MG63 (cell line): ENCODE measurements at places on chromosomes 13 and 19. TPM values are rescaled to one million over a fixed set of nuclear protein-coding genes. Genes with fewer than 3 reads are reported as not detected.

The NLRP9 gene
- not detected in 2 replicates for total RNA-seq

The C1QTNF9B gene
- not detected in 2 replicates for total RNA-seq

The FAM98C gene
- 12.7 and 15.3 TPM in 2 replicates for total RNA-seq

The ARHGAP33 gene
- total RNA-seq, result 0.42 and 1.6 TPM in 2 replicates

The KLC3 gene
- not detected in 2 replicates for total RNA-seq

The CGB3 gene
- not detected in 2 replicates for total RNA-seq

The KIR2DL4 gene
- total RNA-seq, result not detected in 2 replicates

DNA sequence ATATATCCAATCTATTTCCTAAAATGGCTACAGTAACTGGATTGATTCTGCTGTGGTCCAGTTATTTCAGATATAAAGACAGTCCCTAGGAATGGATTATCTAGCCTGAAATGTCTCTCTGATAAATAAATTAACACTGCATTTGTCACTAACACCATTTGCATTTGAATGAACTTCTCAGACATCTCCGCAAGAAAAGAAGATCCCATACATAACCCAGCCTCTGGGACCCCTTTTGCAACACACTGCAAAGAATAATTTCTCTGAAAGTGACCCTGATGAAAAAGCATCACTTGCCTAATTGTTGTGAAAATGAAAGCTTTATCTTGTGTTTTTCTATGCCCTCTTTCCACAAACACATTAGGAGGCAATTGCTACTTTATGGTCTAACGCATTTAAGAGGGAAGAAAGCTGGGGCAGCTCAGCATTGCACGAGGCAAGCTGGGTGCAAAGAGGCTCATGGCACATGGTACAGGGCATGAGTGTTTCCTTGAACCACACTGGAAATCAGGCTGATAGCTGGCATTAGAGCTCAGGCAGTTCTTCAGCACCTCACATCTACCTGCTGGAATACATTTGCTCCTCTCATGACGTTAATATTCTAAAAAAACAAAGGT, 379.9 kb downstream of the IRS2 start:
- no peak for DNase-seq

- no peak for DNase-seq
Observed at GRCh38 chr19:49927526-49928264, 1.3 kb upstream of the ATF5 start.

DNA sequence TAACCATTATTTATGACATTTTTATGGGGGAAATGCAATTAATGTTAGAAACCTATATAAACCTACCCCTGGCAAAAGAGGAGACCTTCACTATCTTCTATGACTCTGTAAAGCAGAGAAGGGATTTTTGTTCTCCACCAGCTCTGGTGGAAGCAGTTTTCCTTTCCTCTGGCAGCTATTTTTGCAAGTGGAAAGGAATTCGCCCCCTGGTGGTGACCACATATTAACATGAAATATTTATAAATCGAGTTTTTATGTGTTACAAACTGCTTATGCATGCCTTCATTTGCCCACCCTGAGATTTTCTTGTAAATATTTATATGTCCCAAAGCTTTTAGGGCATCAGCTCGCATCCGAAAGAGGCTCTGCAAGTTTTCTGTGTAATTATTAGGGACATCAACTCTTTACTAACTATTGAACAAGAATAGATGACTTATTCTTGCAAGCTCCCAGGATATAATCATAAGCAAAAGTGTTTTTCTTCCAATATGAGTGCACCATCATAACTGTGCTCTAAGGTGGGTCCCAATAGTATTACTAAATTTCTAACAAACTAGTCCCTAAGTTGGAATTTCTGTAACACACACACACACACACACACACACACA, 62.4 kb downstream of the SERTM1 start:
- peak; percentile 17 for DNase-seq

DNA sequence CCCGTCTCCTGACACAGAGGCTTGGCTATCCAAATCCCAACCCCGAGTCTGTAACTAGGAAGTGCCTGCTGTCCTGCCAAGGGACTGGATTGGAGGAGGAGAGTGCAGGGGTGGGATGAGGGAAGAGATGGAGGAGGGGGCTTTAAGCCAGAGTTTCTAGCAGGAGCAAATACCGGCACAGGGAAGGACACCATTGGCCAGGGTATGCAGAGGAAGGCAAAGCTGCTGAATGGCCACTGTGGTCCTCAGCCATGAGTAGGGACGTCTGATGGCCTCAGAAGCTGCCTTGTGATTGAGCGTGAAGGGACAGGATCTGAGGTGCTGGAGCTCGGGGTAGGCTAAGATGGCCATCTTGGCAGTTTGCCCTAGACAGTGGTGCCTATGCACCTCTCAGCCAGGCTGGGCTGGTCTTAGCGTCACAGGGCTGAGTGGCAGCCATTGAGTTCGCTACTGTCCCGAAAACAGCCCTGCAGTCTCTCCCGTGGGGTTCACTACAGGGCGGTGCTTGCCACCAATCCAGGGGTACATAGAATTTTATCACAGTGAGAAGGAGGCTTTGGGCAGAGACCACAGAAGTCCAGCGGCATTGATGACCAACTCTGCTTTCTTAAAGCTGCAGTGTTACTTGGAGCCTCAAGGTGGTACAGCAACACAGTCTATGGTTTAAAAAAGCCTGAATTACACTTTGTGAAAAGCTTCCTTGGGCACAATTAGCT, 61.8 kb downstream of the AKAP11 start:
- DNase-seq, result no peak

GRCh38 chr13:96991072-96991471, 3.2 kb downstream of the OXGR1 start:
- no peak for DNase-seq

GRCh38 chr13:76948149-76948548, at the start of gene ACOD1:
Gene ACOD1 (plus strand): TSS chr13:76948511. CDS start chr13:76948559, 48 bp downstream.
- DNase-seq, result no peak

DNA sequence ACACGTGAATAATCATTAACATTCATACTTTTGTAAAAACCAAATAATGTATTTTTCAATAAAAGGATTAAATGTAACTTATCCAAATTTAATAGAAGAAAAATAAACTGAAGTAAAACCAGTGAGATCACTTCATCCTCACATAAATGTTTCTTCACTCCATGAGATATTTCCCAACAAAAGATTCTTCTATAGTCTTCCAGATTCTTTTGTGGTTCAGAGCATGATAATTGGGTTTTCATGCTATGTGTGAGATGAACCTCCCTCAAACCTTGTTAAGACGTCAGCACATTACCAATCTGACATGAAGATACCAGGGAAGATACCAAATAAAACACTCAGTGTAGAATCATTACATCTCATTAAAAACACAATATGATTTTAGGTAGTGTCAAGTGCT, 62.9 kb upstream of the OXGR1 start:
- DNase-seq, result no peak

- DNase-seq, result peak; percentile 8
Observed at GRCh38 chr13:40206241-40207000, 460.0 kb downstream of the FOXO1 start.

DNA sequence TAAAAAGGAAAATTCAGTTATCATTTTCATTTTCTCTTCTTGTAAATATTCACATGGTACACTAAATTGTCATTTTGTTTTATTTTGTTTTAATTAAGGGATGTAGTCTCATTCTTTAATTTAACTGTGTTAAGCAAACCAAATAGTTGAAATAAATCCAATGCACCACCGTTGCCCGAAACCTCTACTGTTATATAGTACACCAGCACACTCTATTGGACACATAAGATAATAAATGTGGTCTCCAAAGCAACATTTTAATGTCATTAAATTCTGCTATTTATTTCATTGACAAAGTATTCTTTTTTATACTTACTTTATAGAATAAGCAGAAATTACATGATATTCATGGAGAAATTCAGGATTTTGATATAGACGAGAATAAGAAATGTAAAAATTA, 156.4 kb upstream of the FREM2 start:
- DNase-seq, result no peak

- DNase-seq, result no peak
Observed at GRCh38 chr19:30144242-30144758, 202.3 kb downstream of the URI1 start.

DNA sequence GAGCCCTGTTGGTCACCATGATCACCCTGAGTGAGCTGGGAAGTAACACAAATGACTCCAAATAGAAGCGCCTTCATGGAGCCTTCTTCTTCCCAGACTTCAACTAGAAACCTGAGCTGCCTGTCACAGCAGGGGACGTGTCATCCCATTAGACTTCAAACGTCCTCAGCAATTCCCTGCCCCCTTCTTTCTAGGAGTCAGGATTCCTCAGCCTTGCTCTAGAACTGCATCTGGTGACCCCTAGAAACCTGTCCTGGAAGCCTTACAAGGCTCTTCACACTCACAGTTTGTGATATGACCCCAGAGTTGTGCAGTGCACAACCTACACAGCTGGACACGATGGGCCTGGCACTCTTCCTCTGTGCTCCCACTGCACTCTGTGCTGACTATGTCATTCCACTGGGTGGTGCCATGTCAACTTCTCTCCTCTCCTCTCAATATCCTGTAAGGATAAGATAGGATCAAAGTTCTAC, 23.6 kb upstream of the TTYH1 start:
- no peak for DNase-seq

GRCh38 chr13:26051657-26052311, at the start of gene SHISA2:
Gene SHISA2 (minus strand): TSS chr13:26052016. CDS start chr13:26050975, 1,041 bp downstream.
- DNase-seq, result peak; percentile 35
